ENCODE measurements at places on chromosomes 2 and 18.

DNA sequence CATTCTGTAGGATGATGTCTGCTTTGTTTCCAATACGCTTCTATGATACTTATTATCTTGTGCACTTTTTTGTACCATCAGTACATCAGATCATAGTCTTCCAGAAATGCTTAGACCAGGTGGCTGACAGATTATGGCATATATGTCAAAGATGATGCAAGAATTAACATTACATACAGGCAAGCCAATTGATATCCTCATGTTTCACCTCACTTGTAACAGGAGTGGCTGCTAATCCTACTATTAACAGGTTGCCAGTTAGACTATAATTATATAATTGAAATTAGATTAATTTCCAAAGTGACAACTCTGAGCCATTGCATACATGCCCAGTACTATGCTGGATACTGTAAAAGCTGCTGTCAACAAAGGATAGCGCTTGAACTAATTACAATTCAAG, 77.2 kb downstream of the TLK1 start:
- DNase-seq: no peak

- DNase-seq: no peak
Observed at GRCh38 chr18:8791171-8791651, 85.9 kb downstream of the MTCL1 start.

GRCh38 chr2:226892729-226893128, 56.9 kb downstream of the RHBDD1 start:
- no peak for DNase-seq

- no peak for DNase-seq
Observed at GRCh38 chr2:168997118-168997521, 34.0 kb downstream of the ABCB11 start.

GRCh38 chr2:235769046-235769445, 275.2 kb downstream of the AGAP1 start:
- no peak for DNase-seq

DNA sequence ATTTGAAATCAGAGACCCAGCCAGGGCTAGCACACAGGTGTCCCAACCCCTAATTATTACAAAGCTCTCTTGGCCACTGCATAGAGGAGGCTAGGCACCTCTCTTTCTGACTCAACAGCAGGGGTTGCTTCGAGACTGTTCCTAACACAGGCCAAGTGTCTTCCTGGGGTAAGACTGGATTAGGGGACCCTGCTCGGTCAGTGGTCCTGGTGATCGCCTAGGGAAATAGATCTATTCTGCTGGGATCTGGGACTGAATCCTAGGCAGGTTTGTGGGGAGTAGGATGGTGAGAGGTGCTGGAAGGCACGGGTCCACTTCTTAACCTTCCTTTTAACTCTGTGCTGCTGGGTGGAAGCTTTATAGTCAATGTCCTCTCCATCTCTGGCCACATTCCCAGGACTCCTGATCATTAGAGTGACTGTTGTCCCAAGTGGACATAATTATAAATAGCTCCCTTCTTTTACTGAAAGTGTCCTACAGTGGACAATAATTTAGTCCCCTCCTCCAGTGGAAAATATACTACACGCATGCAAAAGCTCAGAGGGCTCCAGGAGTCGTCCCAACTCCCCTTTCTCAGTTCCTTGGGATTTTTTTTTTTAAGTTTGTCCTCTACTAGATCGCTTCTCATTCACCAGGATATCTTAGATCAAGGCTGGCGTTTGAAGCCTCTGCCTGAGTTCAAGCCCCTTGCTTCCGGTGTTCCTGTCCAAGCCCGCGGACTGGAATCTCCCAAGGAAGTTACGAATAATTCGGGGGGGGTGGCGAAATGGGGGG, 1.3 kb upstream of the TRIB2 start:
- DNase-seq: no peak

- DNase-seq: peak; percentile 36
Observed at GRCh38 chr18:49368876-49369440, 91.5 kb downstream of the DYM start.

- no peak for DNase-seq
Observed at GRCh38 chr2:72182547-72182946, 34.9 kb upstream of the CYP26B1 start.

DNA sequence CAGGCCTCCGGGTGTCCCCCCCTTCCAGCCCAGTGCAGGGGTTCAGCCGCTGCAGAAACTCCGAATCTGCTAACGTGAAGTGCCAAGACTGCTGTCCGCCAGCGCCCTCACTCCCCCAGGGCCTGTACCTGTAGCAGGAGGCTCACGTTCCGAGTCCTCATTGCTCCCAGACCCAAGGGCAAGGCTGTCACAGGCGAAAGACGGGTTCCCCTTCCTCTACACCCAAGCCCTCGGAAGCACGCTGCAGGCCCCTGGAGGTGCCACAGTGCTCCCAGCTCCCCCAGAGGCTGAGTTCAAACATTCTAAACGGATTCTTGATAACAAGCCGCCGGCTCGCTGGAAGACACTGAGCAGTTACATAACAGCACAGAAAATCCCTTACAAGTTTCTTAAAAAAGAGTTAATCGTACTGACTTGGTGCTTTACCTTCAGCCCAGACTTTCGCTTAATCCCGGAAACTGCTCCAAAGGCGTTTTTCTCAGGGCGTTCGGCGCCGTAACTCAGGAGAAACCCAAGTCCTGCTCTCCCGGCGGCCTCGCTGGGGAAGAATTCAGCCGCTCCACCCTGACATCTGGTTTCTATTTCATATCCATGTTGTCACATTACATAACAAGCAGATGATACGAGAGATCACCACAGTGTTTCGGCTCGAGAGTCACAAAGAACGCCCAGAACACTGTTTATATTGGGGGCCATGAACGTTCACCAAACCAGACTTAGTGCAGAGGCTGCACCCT, 92.0 kb downstream of the HDAC4 start:
- peak; percentile 73 for DNase-seq

GRCh38 chr2:66021296-66021695, 413.6 kb upstream of the MEIS1 start:
- no peak for DNase-seq

GRCh38 chr18:46770708-46771107, 13.9 kb upstream of the ST8SIA5 start:
- no peak for DNase-seq

DNA sequence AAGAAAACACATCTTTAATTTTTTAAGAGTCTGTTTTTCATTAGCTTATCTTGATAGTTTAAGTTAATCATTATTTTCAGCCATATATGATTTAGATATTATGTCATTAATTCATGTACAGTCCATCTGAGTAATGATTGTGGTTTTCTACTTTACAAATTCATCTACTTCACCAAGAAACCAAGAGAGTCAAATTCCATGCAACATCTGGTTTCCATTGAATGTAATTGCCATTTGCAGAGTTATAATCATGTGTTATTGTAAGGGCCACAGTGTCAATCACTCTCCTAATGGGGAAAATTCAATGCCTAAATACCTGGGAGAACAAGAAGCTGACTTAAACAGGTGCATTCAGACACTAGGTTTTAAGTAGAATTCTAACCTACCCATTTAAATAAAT, 217.2 kb upstream of the OSR1 start:
- DNase-seq: no peak

- DNase-seq: no peak
Observed at GRCh38 chr2:113762377-113763118, 6.1 kb upstream of the SLC35F5 start.

DNA sequence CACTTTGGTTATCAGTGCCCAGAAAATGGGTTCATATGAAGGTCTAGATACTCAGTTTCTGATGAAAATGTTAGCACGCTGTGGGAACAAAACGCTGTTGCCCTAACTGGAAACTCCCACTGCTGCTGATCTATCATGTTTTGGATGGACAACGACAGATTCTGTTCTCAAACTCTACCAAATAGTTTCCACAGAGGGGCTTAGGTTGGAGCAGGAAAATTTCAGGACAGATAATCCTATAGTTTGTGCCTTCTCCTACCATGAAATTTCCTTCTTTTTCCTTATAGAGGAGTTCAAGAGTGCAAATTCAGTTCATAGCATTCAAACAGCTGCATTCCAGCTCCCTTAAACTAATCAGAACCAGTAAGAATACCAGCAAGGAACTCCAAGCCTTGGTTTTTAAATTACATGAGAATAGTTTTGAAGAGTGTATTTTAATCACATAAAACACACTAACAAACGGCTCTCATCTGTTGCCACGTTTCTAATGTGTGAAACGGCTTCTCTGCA, 58.7 kb upstream of the RALBP1 start:
- no peak for DNase-seq

Data from gastrocnemius medialis (tissue), 4 donors.